ENCODE measurements at places on chromosomes 6 and 20.

- no peak for DNase-seq
Measured at GRCh38 chr6:107793191-107793590, 30.9 kb downstream of the SCML4 start.

GRCh38 chr6:158095031-158095430, 73.0 kb downstream of the SERAC1 start:
- no peak for DNase-seq

GRCh38 chr6:154096834-154097233, 57.8 kb downstream of the OPRM1 start:
- DNase-seq, result no peak

GRCh38 chr6:155310596-155310995, 3.7 kb downstream of the TFB1M start:
- no peak for DNase-seq

DNA sequence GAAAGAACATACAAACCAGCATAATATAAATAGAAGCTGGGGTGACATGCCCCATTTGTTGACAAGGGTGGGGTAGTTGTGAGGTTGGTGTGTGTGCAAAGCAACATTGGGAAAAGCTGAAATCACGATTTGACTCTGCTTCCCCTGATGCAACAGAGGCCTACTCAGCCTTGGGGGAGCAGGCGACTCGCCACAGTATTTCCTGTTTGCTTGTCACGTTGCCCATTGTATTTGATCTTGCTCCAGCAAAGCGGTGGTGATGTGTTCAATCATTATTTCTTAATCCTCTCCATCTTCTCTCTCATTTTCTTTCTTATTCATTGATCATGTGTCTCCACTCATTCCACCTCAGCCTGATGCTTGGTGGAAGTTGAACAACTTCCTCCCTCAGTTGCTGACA, 165.8 kb upstream of the CITED2 start:
- no peak for DNase-seq

GRCh38 chr6:30641048-30641447, 5.9 kb upstream of the C6orf136 start:
- peak; percentile 8 for DNase-seq

GRCh38 chr6:164022632-164023031, 608.1 kb downstream of the QKI start:
- DNase-seq, result no peak

GRCh38 chr6:72424476-72424875, 197.4 kb upstream of the KCNQ5 start:
- DNase-seq, result no peak

- DNase-seq, result no peak
Measured at GRCh38 chr20:16290358-16290757, 282.9 kb downstream of the KIF16B start.

GRCh38 chr20:995170-995569, 6.9 kb downstream of the RSPO4 start:
- no peak for DNase-seq

GRCh38 chr6:168557512-168557911, 116.5 kb downstream of the SMOC2 start:
- no peak for DNase-seq

DNA sequence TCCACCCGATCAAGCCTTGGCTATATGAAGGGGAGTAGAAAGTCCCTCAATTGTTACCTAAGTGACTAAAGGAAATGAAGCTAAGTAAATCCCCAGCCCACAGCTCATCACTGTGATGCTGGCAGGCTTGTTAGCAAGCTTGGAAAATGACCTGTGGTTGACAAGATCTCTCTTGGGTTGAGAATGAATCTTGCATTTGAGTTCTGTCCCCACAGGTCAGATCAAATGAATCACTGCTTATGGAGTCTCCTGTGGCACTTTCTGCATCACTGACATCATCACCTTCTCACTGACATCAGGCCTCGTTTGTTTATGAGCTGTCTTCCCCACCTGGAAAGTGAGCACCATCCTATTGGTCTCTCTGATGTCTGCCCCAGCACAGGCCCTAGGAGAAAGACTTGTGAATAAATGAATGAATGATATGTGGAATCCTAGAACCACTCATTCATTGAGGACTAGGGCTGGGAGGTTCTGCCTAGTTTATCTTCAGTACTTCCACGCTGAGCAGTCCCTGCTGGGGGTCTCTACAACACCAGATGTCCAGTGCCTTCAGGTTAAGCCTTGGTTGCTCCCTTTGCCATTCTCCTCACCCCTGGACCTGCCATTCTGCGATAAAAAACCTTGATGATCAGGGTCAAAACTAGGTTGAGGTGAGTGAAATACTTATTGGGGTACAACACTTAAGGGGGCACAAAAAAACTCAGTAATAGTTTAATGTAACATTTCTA, 318.4 kb upstream of the MOCS1 start:
- DNase-seq, result no peak

GRCh38 chr6:151442371-151442770, 9.6 kb downstream of the RMND1 start:
- DNase-seq, result no peak

GRCh38 chr6:151482290-151482689, 11.5 kb upstream of the CCDC170 start:
- DNase-seq, result peak; percentile 11

GRCh38 chr20:54067606-54068174, 2.7 kb downstream of the BCAS1 start:
- DNase-seq, result no peak

DNA sequence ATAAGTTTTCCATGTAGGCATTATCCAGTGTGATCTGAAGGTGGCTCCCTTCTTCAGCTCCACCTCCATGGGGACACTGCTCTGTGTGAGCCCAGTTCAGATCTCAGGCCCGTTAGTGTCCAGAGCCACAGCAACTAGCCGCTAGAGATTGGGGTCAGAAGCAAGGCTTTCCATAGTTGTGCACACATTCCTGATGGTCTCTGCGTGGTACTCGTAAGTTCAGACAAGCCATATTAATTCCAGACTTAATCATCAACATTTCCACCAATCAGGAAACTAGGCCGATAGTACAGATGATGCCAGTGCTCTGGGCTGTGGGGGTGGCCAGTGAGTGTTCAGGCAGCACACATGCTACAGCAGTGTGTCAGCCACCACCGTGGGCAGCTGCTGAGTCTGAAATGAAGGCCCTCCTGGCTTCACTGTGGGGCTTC, 17.5 kb upstream of the SYNCRIP start:
- no peak for DNase-seq

- DNase-seq, result no peak
Measured at GRCh38 chr6:56862415-56863175, 92.3 kb upstream of the BEND6 start.

- DNase-seq, result no peak
Measured at GRCh38 chr6:95423331-95423730, 154.0 kb upstream of the MANEA start.

GRCh38 chr20:48809673-48810072, 18.1 kb downstream of the PREX1 start:
- DNase-seq, result no peak

DNA sequence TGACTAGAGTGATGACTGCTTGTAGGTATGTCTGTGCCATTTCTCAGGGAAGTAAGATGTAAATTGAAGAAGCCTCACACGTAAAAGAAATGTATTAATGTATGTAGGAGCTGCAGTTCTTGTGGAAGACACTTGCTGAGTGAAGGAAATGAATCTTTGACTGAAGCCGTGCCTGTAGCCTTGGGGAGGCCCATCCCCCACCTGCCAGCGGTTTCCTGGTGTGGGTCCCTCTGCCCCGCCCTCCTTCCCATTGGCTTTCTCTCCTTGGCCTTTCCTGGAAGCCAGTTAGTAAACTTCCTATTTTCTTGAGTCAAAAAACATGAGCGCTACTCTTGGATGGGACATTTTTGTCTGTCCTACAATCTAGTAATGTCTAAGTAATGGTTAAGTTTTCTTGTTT, 16.6 kb downstream of the IRF4 start:
- DNase-seq, result no peak

GRCh38 chr6:147054871-147055270, 149.3 kb upstream of the STXBP5 start:
- no peak for DNase-seq

DNA sequence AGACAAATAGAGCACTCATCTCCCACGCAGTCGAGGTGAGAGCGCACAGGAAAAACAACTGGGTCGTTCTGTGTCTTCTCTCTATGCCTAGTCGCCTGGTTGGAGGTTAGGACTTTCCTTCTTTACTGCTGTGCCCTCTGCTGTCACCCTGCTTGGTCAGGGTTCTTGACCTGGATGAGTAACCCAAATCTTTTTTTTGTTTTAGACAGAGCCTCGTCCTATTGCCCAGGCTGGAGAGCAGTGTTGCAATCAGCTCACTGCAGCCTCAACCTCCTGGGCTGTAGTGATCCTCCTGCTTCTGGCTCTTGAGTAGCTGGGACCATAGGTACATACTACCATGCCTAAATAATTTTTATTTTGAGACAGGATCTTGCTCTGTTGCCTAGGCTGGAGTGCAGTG, 24.5 kb downstream of the PRPF6 start:
- no peak for DNase-seq

GRCh38 chr6:1495344-1495743, 106.0 kb downstream of the FOXF2 start:
- DNase-seq, result no peak

DNA sequence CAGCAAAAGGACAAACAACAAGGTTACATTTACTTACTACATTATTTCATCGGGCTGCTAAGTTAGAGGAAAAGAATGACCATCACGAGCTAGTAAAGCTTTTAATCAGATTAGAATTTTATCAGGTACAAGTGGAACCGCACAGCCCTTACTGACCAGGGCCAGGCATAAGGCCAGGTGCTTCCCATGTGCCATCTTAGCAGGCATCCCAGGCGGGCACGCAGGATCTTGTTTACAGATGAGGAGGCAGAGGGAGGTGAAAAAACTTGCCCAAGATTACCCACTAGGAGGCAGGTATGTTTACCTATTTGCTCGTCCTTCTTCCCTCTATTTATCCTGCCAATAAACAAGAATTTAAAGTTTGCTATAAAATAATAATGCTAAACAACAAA, 10.7 kb downstream of the EZR start:
- peak; percentile 55 for DNase-seq

DNA sequence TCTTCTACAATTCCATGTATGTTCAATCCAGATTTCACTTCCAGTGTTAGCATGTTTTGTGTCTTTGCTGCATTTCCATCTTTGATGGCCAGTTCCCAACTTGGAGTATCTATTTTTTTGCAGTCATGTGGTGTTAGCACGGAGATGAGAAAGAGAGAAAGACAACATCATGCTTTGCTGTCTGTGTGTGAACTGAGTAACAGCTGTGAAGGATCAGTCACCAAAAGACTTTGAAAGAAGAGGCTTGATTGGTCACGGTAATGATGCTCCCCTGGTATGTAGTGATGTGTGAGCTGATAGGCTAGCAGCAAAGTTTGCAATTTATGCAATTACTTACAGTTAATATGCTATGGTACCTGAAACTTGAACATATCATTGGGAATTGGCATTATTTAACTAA, 731.3 kb upstream of the NRSN1 start:
- DNase-seq, result no peak

DNA sequence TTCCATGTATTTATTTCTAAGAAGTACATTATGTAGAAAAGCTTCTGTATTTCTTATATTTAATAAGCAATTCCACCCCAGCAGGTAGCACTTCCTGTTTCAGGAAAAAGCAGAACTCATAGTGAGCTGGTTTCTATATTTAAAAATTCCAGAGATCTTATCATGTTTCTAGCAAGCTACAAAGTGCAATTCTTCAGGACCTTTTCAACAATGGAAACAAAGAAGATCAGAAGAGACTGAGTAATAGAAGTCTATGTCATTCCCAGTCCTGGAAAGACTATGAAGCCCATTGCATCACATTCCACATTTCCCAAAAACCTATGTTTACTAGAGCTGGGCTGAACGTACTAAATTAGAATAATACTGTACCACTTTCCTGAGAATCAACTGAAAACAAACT, 302.6 kb upstream of the NRSN1 start:
- no peak for DNase-seq

DNA sequence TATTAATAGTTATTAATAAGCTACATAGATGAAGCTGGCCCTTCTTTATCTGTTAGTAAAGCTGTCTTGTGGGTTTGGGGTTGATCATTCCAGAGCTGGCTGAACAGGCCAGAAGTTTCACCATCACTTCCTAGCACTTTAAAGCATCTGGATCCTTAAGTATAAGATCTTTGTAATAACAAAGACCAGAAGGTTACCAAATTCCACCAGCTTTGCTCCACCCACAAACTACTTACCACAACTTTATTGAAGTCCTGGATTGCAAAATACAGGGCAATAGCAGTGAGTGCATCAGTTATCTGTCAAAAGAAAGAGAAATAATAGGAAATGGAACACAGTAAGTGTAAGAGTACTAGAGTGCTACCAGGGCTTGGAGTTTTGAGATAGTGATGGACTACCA, 33.0 kb downstream of the PIGU start:
- DNase-seq, result no peak

- no peak for DNase-seq
Measured at GRCh38 chr20:45340236-45340847, 7.9 kb downstream of the SDC4 start.

DNA sequence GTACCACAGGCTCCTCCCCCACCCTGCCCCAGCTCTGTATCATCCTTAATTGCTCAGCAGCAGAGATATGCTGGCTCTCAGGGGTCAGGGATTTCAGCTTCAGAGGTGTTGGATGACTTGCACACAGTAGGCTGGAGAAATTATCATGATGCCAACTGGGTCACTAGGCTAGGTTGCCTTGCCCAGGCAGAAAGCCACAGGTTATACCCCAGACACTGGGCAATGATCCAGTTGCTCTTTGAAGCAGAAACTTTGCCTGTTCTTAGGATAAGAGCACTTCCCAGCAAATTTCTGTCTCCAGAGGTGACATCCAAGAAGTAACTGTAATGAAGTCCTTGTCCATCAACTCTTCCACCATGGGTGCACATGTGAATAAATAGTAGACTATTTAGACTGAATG, 38.3 kb upstream of the SCML4 start:
- DNase-seq, result no peak

GRCh38 chr6:116761779-116762178, 3.7 kb downstream of the FAM162B start:
- DNase-seq, result no peak

GRCh38 chr6:44554861-44555260, 167.4 kb downstream of the CDC5L start:
- DNase-seq, result no peak

DNA sequence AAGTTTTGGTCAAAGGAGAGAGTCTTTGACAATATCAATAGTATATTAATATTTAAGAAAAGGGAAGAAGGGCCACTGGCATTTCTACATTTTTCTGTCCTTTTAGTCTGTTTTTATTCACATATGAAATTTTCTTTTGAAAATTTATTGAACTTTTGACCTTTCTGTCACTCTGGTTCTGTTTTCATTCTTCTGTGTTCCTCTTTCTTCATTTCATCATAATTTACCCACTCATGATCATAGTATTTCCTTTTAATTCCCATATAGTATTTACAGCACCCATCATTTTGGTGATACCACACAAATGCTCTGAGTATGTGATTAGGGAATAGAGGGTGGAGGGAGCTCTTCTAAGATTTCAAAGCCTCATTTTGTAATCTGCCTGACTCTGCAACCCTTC, 142.8 kb downstream of the GJA1 start:
- DNase-seq, result no peak

GRCh38 chr6:7073082-7073820, 34.5 kb upstream of the RREB1 start:
- no peak for DNase-seq
